Activated naive CD8-positive, alpha-beta T cell treated with anti-CD3 and anti-CD28 coated beads for 36 hours (primary cell): ENCODE measurements at places on chromosomes 3 and 15. TPM values are rescaled to one million over a fixed set of nuclear protein-coding genes. Genes with fewer than 3 reads are reported as not detected.

The TERC gene
- 16.0 TPM for total RNA-seq

The BNC1 gene
- total RNA-seq: not detected

The DUOX2 gene
- not detected for total RNA-seq

The CSNK1G1 gene
- total RNA-seq: 19.2 TPM

The THOC7 gene
- total RNA-seq: 92.7 TPM

The SNURF gene
- 21.6 TPM for total RNA-seq

The PEX5L gene
- not detected for total RNA-seq

The BSN gene
- 0.35 TPM for total RNA-seq

The UBAP1L gene
- 2.7 TPM for total RNA-seq

The TSPAN3 gene
- total RNA-seq: 40.6 TPM

The FBXO40 gene
- total RNA-seq: not detected

The ADAMTS17 gene
- total RNA-seq: 2.5 TPM

The PPP1R14D gene
- not detected for total RNA-seq

The NOP10 gene
- 285 TPM for total RNA-seq

The CHRM5 gene
- not detected for total RNA-seq

The SPSB4 gene
- total RNA-seq: not detected

The ANKRD34C gene
- not detected for total RNA-seq

The TRH gene
- not detected for total RNA-seq

The STARD5 gene
- 7.7 TPM for total RNA-seq

The CLASP2 gene
- 41.2 TPM for total RNA-seq

The GOLGA8S gene
- 0.18 TPM for total RNA-seq

The ALDH1A3 gene
- not detected for total RNA-seq

The PLA2G4E gene
- not detected for total RNA-seq

The IL17RD gene
- total RNA-seq: not detected

The HESX1 gene
- total RNA-seq: 0.35 TPM

The PEX11A gene
- total RNA-seq: 3.0 TPM
